ENCODE measurements at places on chromosomes 12 and 14.
A peak's percentile ranks its signal among the peaks of the same experiment; 100 is the strongest.

- DNase-seq = no peak
Observed at GRCh38 chr12:1579651-1580435, 14.5 kb downstream of the FBXL14 start.

DNA sequence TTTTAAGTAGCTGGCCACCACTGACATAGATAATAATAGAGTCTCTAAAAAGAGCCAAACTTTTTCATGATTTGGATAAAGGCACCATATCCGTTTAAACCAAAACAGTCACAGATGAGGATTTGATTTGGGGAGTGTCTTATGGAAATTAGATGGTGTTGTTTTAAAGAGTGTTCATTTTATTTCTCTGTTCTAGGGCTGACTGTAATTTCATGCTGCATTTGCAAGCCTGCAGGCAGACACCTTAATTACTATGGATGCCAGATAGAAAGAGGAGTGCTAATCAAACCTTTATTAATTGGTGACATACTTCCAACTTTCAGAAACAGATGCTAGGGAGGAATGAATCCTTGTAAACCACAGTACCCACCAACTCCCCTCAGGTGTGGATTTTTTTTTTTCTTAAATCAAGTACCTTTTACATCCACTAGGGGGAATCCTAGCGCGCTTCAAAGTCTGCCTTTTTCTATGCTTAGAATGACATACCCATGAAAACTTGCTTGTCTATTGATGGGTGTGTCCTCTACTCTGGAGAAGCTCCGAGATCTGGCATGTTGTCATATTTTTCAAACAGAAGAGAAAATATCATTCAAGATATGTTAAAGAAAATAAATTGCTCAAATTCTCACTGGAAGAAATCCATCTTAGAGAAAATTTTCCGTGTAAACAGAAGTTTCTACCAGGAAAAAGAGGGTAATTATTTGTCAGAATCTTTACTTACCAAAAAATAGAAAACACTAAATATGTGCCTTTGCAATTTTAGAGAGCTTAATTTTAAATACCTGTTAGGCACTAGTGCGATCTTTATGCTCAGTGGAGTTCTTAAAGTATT is 14.2 kb upstream of the PLXNC1 start:
- no peak for DNase-seq

DNA sequence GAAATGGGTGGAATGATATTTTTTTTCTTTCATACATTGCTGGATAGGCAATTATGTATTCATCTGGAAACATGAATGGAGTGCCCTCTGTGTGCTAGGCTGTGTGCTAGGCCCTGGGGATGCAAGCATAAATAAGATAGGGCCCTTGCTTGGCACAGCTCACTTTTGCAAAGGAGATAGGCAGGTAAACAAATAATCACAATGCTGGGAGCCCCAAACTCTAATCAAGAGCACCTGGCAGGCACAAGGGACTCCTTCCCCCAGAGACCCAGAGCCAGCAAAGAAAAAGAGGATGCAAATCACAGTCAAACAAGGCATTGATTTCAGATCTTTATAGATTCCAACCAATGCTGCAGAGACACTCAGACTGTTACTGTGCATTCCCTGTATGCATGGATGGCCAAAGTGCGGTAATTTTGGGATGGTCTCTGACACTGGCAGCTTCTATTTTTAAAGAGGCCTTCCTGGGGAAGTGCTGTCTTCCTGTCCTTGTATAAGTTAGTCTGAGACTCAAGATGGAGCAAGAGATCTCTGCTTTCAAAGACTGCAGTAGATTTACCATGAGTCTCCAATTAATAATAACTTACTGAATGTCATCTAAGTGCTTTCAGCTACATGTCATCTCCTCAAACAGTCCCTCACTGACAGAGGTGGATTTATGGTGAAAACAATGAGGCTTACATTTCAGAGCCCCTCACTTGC is 45.1 kb upstream of the CPM start:
- no peak for DNase-seq

DNA sequence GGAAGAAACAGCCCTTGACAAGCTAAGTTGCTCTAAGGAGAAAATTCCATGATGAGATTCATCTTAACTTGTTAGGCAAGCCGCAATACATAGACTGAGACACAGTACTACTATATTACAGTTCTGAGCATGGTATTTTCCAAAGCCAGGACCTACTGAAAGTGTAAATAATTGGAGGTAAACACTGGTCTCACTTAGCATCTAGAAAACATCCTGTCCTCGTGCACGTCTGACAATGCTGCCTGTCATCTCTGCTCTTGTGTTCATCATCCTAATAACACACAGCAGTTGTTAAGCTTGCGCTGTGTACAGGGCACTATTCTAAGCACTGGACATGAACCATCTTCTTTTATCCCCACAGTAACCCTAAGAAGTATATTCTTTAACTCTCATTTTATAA is 64.2 kb downstream of the GNG2 start:
- no peak for DNase-seq

- no peak for DNase-seq
Observed at GRCh38 chr12:92253301-92253700, 107.7 kb upstream of the BTG1 start.

GRCh38 chr12:91923864-91924263 is 221.8 kb downstream of the BTG1 start:
- no peak for DNase-seq

- DNase-seq = no peak
Observed at GRCh38 chr12:57782243-57782607, 362 bp upstream of the TSFM start.

- DNase-seq = no peak
Observed at GRCh38 chr14:101173698-101174521, 270.4 kb upstream of the RTL1 start.

GRCh38 chr12:70080566-70080965 is 162.7 kb upstream of the CNOT2 start:
- DNase-seq = no peak

- no peak for DNase-seq
Observed at GRCh38 chr12:88960213-88960878, 380.1 kb upstream of the KITLG start.

GRCh38 chr14:99260587-99261551 is 11.1 kb downstream of the BCL11B start:
- DNase-seq = peak; percentile 71

DNA sequence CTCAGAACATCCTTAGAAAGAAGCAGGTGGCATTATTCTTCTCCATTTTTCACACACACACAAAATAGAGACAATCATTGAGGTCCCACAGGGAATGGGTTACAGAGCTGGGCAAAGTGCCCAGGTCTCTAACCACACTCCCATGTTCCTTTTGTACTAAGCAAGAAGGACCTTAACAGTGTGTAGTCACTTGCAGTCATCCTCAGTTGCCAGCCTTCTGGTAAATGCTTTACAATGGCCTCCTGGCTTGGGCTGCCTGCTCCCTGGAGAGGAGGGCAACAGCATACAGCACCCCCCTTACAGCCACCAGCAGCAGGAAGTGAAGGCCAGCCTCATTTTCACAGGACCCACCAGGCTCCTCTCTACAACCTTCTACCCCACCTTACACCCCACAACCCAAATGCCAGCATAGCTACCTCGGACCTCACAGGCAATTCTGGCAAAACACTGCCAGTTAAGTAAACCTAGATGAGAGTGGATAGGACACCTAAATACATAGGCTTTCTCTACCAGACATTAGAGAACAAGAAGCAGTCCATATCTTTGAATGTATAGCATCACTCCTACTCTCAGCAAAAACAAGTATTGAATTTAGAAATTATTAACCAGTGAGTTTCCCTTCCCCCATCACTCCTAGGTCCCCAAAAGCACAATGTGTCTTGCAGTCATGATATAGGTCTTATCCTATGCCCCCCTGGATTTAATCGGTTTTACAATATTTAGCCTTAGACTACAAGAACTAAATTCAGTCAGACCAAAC is 88.1 kb downstream of the PPP2R5E start:
- no peak for DNase-seq

DNA sequence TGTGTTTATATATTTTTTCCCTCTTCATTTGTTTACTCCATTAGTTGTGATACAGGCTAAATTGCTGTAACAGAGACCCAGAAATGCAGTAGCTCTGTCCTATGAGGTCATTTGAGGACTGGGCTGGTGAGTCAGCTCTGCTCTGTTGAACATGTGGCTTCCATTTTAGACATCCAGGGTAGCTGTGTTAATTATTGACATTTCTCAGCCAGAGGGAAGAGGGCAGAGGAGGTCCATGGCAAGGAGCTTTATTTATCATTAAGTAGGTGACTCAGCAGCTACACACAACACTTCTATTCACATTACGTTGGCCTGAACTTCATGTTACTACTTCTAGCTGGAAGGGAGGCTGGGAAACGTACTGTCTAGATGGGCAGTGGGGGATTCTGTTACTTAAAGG is 85.4 kb downstream of the PTCSC3 start:
- DNase-seq = no peak

GRCh38 chr12:43338848-43339526 is 213.0 kb downstream of the ADAMTS20 start:
- no peak for DNase-seq

DNA sequence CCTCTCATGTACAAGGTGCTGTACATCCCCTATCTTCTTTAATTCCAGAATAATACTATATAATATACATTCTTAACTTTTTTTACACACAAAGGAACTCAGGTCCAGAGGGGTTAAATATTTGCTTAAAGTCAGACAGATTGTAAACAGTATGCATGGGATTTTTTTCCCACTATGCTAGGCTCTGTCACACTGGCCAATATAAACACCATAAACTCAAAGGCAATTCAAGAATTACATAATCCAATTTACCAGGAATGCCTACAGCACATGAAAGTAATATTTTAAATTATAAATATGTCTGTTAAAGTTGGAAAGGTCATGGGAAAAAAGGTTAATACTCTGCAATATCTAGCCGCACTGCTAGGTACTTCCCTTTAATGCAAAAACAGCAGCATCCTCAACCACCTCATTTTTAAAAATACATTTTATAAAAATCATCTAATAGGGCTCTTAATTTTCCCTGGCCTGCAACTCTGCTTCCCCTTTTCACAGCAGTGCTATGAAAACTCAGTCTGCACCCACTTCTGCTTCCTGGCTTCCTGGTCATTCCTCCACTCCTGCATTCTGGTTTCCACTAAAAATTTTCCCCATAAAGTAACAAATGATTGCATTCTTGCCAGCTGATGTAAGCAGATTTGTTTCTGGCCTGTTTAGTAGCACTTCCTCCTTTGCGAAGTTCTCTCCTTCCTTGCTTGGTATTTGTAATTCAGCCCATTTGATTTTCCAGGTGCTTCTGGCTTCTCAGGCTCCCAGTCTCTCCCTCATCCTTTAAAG is 128.1 kb downstream of the ITPR2 start:
- DNase-seq = no peak

GRCh38 chr12:90999527-90999926 is 5.2 kb downstream of the EPYC start:
- no peak for DNase-seq

DNA sequence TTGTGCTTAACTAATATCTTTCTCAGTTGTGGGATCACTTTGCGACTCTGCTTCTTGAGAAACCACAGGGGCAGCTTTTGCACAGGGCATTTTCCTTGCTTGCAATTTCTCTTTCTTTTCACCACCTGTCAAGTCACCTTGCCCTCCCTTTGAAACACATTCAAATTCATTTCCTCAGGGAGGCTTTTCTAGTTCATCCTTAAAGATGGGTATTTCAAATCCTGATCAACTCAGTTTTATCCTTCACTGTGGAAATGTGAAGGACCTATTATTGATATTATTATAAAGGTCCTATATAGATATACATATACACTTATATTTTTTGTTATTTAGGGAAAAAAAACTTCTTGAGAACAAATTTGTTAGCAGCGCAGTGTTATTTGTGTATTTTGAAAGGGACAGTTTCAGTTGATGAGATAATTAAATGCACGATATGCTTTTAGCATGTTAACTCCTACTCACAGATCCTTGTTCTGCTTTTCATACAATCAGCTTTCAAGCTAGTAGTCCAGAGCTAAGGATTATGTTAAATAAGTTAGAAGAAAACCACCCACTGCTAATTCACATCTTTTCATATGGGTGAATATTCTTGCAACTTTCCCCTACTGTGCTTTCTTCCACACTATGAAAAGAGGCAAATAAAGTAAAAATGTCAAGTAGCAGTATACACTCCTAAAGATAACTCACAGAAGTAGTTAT is 501.4 kb upstream of the RGS6 start:
- DNase-seq = no peak

DNA sequence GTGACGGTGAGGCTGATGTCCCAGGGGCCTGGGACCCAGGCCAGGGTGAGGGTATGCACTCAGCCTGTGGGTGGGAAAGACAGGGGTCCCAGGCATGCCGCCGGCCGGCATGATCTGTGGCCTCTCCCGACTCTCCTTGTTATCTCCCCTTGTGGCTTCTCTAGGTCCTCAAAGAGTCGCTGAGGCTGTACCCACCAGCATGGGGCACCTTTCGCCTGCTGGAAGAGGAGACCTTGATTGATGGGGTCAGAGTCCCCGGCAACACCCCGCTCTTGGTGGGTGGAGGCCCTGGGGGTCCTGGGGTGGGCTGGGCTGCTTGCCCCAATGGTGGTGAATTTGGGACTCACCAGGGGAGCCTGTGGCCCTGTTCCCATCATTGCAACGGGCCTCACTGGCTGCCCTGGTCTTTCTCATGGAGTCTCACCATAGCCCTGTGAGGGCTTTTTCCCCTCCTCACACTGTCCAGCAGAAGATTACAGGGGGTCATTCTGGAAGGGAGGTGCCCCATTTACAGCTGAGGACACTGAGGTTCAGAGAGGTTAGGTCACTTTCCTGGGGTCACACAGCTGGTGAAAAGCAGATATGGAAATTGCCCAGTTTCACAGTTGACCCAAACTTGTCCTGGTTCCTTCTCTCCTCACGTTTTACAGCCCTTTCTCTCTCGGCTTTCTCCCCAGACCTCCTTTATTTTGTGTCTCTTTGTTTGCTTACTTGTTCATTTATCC is 37.9 kb downstream of the CYP46A1 start:
- DNase-seq = no peak

GRCh38 chr12:87201598-87201997 is 827.6 kb downstream of the C12orf50 start:
- no peak for DNase-seq

DNA sequence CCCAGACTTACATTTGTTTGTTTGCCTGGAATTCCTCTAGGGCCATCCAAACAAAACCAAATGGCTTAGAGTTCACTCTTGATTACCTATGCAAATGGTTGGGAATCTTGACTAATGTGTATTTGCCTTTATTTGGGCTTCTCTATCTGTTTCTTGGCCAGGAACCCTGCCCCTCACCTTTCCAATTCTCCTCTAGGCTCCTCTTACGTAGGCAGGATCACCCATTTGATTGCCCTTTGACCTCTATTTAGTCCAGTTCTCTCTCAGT is 123.0 kb upstream of the DYRK2 start:
- DNase-seq = no peak

GRCh38 chr14:42185718-42186117 is 579.0 kb downstream of the LRFN5 start:
- DNase-seq = no peak

GRCh38 chr14:67917006-67917405 is 97.4 kb downstream of the RAD51B start:
- no peak for DNase-seq
